ENCODE measurements at places on chromosomes 5 and 9. TPM values are rescaled to one million over a fixed set of nuclear protein-coding genes. Genes with fewer than 3 reads are reported as not detected.

DNA sequence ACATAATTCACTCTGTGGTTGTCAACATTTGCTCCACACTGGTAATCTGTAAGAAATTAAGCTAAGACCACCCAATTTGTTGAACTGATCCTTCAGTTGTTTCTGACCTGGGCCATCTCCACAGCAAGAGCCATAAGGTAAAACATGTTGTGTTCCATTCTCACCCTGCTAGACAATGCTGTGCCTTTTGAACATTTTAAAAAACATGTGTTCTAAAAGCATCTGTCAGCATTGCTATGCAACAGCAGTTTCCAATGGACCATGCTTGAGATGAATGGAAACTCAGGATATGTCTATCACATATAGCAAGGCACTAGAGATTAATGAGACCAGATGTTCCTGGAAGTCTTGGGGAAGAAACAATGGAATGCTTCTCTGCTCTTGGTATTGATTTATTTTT is 455.1 kb upstream of the RGMB start:
- no peak for DNase-seq

DNA sequence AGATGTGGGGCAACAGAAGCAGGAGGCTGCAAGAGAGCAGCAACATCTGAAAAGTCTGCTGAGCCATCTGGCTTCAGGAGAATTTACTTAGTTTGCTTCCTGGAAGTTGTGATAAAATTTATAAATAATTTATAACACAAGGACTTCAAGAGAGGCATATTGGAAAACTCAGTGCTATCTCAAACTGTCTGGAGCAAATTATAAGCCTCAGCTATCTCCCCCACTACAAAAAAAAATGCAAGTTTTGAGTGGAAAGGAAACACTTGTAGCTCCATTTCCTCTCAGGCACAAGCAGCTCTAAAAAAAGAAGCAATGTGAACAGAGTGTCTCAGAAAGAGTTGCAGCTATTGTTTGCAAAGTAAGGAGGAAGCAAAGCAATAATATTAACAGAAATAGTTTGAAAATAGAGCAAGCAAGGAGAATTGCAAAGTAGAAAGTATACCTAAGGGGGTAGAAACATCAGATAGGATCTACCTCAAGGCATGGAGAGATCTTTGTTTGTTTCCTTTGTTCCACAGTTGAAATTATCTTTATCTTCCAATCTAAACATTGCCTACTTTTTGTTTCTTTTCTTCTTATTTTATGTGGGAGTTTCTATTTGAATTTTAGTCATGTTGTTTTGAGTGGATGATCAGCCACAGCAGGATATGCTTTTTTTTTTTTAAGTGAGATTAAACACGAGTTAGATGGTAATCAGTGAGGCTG is 55.9 kb upstream of the IL6ST start:
- no peak for DNase-seq

- no peak for DNase-seq
Observed at GRCh38 chr5:175773534-175774070, 97.8 kb upstream of the CPLX2 start.

- DNase-seq, result no peak
Observed at GRCh38 chr5:176545737-176546509, 3.2 kb upstream of the CDHR2 start.

DNA sequence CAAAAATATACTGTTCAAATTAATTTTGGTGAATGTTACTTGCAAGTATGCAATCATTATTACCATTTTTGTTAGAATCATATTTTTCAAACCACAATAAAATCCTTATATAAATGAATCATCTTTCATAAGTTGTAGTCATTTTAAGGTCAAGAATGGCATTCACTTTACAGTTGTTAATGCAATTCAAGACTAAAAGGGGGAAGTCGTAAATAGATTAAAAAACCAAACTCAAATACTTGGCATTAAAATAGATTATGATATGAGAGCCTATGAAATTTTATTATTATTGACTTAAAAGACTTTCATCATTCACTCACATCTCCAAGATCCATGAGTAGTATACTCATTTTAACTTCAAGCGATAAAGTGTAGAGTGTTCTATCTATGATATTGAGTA is 11.6 kb downstream of the CDH9 start:
- no peak for DNase-seq

DNA sequence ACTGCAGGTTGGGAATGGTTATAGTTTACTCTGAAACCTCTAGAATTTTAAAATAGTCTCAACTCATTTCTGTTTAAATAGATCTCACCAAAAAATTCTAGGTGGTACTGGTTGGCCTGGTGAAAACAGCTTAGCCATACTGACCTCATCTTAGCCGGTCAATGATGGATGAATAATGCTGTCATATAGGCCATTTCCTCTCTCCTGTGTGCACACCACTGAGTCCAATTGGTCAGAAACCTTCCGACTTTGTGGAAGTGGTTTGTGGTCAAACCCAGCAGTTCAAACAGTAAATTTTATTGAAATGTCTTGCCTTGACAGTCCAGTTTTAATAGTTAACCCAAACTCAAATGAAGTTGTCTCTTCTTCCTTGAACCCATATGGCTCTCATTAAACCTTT is 98.6 kb downstream of the GIN1 start:
- DNase-seq, result no peak

- no peak for DNase-seq
Observed at GRCh38 chr9:89882930-89883361, 278.1 kb downstream of the GADD45G start.

GRCh38 chr5:7856855-7857254 is 5.9 kb upstream of the CFAP90 start:
- peak; percentile 55 for DNase-seq

GRCh38 chr9:93036887-93037475 is 21.5 kb upstream of the SUSD3 start:
- no peak for DNase-seq

Gene GABRA6
- not detected for total RNA-seq

Gene FAM169A
- total RNA-seq, result 3.4 TPM

Gene INSL4
- total RNA-seq, result not detected

Measured in left lobe of liver (tissue), 2 donors.